NAMALWA (cell line): ENCODE measurements at places on chromosomes 5 and 9.

DNA sequence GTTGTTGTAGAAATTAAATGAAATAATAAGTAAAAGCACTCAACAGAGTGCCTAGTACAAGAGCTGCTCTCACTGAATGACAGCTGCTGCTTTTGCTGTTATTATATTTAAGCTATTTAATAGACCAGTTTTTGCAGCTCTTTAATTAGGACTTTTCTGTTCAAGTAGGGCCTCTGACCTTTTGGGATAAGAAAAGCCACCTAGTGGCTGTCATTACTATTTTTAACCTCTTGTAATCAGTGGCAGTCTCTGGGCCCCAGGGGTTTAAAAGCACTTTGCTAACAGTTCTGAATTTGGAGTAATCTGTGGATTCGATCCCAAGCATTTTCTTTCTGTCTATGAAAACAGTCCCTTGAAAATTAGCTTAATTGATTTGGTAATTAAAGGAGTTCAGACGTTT is 121.1 kb downstream of the NUDT12 start:
- DNase-seq = peak; percentile 5

- no peak for DNase-seq
These were observed 880 bp upstream of the PTPDC1 start for GRCh38 chr9:94083384-94083783.

- DNase-seq = no peak
These were observed 363.9 kb upstream of the SEMA6A start for GRCh38 chr5:116938488-116938887.

- no peak for DNase-seq
These were observed 579 bp downstream of the BARHL1 start for GRCh38 chr9:132582786-132583583.

DNA sequence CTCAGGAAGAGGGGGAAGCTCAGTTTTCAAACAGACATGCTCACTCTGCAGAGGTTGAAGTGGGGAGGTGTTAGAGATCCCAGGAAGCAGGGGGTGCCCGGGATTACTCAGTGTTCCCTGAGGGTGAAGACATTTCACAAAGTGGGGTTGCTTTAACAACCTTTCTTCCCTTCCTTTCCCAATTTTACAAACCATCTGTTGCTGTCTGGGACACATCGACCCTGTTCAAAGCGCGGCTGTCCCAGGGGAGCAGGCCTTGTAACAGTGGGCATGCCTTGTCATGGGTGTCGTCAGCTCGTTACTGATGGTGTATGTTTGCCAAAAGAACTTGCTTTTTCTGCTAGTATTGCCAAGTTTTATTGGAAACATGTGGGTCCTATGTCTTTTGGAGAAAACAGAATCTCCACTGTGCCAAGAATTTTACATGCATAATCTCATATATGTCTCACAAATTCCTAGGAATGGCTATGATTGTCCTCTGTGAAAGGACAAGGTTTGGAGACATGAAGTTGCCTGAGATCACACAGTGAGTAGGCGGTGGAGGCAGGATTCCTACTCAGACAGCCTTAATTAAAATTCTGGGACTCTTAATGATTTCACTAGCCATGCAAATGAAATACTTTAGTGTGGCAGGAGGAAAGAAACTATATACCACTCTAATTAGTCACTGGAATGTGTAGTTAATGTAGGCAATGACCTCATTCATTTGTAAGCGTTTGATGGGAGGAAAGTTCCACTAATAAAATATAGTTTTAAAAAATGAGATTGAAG is 198.9 kb downstream of the NXNL2 start:
- no peak for DNase-seq

DNA sequence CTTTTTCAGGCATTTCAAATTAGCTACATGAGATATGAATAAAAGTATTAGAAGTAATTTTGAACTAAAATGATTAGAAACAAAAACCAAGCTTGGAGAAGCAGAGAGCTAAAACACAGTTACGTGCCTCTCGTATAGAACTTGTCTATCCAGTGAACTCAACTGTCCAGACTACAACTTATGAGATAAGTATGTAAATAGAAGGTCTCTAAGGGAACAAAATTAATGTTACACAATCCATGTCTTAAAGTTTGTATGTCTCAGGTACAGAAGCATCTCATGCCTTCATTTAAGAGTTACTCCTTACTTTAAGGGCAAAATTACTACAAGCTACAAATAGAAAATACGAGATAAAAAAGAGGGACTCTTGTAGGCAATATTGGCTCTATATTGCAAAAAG is 316.8 kb downstream of the CETN3 start:
- no peak for DNase-seq

- DNase-seq = no peak
These were observed 222.9 kb downstream of the ARL15 start for GRCh38 chr5:54087436-54087835.

GRCh38 chr5:113435575-113435974 is 786 bp upstream of the TSSK1B start:
- no peak for DNase-seq

DNA sequence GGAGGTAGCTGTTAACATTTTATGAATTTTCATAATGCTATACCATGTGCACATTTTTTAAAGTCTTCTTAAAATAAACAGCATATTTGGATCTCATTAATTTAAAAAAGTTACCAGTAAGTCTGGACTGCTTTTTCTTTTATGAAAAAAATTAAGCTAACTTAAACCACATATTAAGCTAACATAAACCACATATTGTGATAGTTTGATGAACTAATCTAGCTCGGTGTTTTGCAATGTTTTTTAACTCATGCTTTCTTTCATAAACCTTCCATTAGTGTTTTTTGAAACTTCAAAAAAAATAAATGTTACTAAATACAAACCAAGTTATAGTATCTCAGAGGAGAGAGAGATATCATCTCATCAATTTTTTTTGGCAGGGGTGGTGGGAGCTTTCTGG is 26.5 kb downstream of the POLK start:
- no peak for DNase-seq

DNA sequence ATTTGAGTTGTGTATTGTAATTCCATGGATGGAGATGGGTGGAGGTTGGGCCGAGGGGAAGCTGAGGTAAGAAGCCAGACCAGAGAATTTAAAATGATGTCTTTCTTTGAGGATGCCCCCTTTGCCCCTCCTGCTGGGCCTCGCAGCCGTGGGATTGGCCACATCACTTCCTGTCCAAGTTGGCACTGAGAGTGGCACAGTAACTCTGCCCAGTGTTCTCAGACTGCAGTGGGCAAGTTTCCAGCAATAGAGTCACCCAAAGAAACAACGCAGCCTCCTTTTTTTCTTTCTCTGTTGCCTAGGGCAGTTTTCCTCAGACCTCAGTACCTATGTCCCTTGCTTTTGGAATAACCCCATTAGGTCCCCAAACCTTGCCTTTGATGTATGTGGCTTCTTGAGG is 306.6 kb upstream of the DMRT1 start:
- no peak for DNase-seq

- no peak for DNase-seq
These were observed 376.0 kb upstream of the PAPPA start for GRCh38 chr9:115777610-115778009.

GRCh38 chr9:128275198-128276007 is at the start of gene GOLGA2:
GOLGA2 (minus strand) TSS chr9:128276007; CDS start chr9:128275976, 31 bp downstream.
- peak; percentile 48 for DNase-seq

DNA sequence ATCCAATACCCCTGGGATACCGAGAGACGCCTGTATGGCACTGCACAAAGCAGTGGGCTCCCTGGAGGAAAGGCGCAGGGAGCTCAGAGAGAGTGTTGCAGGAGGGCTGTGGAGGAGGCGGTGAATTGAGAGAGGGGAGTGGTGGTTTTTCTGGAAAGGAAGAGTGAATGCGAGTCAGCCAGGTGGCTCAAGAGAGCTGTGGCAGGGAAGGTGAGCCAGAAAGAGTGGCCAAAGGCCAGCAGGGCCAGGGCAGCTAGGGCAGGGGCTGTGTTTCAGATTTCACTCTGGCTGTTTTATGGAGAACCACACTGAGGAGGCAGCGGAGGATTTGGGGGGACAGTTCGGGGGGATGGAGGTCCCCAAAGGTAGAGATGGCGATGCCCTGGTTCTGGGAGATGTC is 13.0 kb upstream of the DAB2IP start:
- no peak for DNase-seq

GRCh38 chr5:95662946-95663345 is 16.4 kb downstream of the RFESD start:
- DNase-seq = no peak

GRCh38 chr9:82706786-82707185 is 356.2 kb downstream of the RASEF start:
- DNase-seq = no peak

- no peak for DNase-seq
These were observed 800.4 kb upstream of the DMAC1 start for GRCh38 chr9:8599937-8600336.

DNA sequence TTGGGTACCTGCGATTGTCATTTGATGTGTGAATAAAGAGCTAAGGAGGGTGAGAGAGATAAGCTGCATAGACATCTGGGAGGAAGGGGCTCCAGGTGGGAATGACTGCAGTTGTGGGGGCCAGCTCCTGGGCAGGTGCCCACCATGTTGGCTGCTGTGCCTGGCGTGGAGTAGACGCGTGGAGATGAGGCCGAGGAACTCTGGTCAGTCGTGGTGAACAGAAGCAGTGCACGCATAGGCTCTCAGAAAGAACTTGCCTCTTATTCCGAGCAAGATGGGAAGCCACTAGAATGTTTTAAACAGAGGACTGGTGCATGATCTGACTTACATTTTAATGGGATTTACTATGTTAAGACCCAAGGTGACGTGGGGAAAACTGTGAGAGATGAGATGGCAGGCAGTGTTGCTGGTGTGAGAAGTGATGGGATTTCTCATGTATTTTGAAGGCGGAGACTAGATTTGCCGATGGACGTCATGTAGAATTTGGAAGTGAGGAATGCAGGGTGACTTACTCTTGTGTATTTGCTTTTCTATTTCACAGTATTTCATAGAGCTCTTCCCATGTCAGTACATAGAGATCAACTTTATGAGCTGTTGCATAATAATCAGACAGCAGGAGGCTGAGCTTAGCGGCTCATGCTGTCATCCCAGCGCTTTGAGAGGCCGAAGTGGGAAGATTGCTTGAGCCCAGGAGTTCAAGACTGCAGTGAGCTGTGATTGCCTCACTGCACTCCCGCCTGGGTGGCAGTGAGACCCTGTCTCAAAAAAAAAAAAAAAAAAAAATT is 71.1 kb downstream of the EHMT1 start:
- no peak for DNase-seq

DNA sequence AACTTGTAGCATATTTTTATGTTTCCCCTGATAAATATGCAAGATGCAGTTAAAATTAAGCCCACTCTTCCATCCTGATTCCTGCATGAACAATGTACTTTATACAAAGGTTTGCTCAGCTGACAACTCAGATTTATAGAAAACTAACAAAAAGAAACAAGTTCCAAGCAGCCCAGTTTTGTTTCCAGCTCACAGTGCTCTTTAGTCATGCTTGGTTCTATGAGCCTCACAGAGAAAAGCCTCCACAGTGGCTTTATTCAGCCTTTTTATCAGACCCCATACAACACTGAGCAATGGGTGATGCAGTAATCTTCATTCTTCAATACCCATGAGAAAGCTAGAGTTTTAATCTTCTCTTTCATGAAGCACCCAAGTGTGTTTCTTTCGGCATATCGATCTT is 329.6 kb downstream of the SLCO4C1 start:
- no peak for DNase-seq

DNA sequence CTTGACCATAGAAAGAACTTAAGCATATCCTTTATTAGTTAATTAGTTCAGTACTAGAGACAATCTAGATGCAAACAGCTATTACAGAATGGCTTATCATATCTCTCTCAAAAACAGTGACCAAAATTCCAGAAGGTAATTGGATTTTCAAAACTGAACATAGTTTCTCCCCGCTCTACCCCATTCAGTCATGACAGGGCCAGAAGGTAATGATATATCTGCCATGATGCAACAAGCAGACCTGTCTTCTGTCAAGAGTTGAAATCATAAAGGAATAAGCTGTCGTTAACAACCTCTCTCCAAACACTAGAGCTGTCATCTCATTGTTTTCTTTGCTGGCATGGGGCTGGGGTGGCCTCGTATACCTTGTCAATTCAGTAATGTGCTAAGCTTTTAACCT is 200.5 kb upstream of the POU5F2 start:
- no peak for DNase-seq

DNA sequence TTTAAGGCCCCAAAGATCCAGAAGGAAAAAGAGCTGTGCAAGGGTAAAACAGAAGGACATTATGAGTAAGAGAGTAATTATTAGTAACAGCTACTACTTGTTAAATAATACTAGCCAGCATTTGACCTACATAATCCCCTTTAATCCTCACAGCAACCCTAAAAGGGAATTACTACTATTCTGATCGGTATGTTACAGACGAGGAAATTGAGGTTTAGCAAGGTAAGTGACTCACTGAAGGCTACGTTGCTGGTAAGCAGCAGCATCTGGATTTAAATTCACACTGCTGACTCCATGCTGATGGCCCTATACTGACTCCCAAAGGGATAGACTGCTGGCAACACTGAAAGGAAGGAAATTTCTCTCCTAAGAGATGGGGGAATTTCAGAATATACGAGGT is 3.7 kb upstream of the FSD1L start:
- DNase-seq = no peak
